ENCODE measurements at places on chromosomes 2 and 18.

- DNase-seq, result no peak
Observed at GRCh38 chr2:9240745-9241144, 34.1 kb downstream of the ASAP2 start.

GRCh38 chr2:33018271-33018670 is 71.5 kb downstream of the LTBP1 start:
- no peak for DNase-seq

DNA sequence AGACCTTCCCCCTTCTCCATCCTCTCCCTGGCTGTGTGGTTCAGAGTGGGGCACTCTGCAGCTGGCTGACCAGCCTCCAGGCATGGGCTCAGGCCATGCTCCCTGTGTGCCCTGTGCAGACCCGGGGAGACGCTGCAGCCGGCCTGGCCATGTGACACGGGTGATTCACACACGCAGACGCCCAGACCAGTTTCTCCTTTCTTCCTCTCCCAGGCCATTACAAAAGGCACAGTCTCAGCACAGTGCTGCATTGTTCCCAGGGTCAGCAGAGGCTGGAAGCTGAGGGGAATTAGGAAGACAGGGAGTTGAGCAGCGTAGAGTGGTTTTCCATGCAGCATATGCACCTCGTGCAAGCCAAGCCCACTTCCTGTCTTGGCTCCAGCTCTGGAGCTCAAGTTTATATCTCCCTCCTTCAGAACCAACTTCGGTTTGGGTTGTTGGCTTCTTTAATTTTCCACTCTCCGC is 288.5 kb downstream of the TNS1 start:
- DNase-seq, result no peak

DNA sequence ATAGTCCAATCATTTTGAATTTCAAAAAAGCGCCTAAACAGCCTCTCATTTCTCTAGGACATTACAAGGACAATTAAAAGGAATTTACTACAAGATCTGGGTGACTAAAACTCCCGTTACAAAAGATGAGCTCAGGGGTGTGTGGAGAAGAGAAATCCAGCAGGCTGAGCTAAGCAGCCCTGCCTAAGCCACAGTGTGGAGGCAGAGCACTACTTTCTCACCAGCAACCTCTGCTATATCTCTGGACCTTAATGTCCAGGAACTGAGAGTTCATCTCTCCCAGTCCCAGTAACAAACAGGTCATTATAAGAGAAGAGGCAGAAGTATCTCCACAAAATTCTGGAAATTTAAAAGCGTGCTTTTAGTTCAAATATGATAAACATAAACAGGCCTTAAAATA is 18.9 kb upstream of the ANKRD62 start:
- no peak for DNase-seq

DNA sequence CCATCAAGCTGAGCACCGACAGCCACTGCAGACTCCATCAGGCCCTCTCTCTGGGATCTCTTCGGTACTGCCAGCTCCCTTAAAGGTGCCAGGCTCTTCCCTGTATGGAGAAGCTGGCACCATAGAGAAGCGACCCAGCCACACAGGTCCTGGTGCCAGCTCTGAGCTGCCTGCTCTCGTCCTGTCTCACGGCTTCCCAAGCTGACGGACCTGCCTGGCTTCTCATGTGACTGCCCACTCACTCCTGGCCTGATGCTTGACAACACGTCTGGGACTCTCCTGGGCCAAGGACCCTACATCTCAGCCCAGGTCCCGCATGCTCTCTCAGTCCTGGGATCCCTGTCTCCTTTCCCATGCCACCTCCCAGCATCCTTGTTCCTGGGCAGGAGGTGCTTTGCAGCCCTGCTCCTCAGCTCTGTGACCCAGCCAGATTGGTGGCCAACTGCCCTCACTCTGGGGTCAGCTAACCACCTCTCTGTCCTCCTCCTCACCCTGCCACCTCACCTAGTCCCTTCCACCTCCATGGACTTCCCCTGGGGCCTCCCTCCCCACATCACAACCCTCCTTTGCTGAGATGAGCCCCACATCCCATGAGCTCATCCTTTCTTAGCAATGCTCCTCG is 12.5 kb upstream of the ATOH8 start:
- DNase-seq, result no peak

DNA sequence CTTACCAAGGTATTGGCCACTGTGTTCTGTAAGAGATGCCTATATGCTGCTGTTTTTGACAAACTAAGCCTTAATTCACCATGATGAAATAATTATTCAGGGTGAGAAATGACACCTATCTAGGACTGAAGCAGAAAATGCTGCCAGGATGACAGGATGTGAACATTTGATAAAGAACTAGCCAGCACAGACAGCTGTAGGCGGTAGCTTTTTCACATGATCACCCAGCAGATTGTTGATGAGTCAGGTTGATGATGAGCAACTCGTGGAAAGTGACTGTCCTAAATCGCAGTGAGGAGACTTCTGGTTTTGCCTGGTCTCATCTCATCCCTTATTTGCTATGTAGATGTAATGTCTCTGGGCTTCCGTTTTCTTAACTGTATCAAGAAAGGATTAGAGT is 144.1 kb downstream of the PRPF40A start:
- DNase-seq, result no peak

GRCh38 chr2:126952216-126952615 is 53.5 kb downstream of the TEX51 start:
- DNase-seq, result no peak
